Stimulated activated CD4-positive, alpha-beta T cell treated with anti-CD3 and anti-CD28 coated beads, Interleukin-1b, Interleukin-23, amount 100 ng/mL, for 1 hour (primary cell): ENCODE measurements at places on chromosomes 3 and 15.

- no peak for DNase-seq
Measured at GRCh38 chr3:177473184-177473583, 275.9 kb upstream of the TBL1XR1 start.

GRCh38 chr15:81959196-81959595 lies 86.6 kb downstream of the MEX3B start:
- DNase-seq, result no peak

DNA sequence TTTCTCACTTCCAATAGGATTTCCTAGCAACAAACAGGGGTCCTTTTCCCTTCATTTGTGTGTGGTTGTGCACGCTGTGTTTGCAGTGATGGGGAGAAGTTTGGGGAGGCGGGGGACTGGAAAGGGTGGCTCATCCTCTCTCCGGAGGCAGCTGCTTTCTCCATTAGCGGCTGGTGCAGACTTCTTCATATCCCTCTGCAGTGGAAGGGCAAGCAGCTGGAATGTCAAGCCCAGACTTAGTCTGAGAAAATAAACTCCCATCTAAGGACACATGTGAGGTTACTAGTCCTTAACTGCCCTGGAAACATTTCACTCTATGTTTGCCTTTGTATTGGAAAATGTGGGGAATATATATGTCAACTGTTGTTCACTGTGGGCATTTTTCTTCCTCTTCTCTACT lies 467.0 kb upstream of the RASGRP1 start:
- DNase-seq, result no peak

DNA sequence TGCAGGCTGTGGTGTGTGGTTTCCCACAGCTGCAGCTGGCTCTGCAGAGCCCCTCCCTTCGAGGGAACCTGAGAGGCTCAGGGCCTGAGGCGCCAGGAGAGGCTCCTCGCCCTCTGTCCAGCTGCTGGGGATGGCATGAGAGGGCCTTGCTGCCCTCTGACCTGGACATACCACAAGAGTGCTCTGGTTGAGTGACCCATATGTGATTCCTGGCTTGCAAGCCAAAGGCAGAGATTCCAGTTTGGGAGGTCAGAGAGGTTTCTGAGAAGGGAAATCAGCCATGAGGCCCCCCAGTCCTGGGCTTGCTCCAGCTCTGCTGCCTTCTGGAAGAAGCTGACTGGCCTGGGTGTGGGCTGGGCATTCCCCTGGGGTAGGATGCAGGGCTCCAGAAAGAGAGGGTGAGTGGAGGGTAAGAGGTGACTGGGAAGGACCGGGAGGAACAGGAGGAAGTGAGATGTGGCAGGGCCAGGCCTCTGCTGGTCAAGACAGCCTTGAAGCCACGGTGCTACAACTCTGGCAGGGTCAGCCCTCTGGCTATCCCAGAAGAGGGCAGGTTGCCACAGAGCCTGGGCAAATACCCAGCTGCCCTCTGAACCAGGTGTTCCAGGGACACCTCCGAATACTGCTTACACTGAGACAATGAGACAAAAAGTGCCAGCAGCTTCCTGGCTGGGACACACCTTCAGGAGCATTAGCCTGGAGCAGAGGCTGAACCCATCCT lies 16.0 kb upstream of the SRP14 start:
- no peak for DNase-seq

DNA sequence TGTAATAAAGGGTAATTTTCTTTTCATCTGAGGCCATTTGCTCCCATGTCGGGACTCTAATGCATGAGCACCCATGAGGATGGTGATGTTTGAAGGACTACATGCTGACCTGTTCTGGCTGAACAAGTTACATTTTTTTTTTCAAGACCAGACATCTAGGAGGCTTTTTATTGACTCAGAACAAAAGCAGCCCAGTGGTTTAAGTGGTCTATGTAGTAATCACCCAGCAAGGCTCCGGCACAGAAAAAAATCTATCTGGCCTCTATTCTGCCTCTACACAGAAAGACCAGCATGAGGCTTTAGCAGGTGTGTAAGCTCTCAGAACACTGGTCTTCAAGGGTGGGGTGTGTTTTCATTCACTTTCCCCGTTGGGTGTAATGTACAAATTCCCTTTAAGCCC lies 95.1 kb upstream of the ZBED2 start:
- DNase-seq, result no peak

- no peak for DNase-seq
Measured at GRCh38 chr3:170780955-170781354, 89.0 kb downstream of the RPL22L1 start.

- peak; percentile 14 for DNase-seq
Measured at GRCh38 chr3:31768479-31769125, 212.5 kb downstream of the OSBPL10 start.

DNA sequence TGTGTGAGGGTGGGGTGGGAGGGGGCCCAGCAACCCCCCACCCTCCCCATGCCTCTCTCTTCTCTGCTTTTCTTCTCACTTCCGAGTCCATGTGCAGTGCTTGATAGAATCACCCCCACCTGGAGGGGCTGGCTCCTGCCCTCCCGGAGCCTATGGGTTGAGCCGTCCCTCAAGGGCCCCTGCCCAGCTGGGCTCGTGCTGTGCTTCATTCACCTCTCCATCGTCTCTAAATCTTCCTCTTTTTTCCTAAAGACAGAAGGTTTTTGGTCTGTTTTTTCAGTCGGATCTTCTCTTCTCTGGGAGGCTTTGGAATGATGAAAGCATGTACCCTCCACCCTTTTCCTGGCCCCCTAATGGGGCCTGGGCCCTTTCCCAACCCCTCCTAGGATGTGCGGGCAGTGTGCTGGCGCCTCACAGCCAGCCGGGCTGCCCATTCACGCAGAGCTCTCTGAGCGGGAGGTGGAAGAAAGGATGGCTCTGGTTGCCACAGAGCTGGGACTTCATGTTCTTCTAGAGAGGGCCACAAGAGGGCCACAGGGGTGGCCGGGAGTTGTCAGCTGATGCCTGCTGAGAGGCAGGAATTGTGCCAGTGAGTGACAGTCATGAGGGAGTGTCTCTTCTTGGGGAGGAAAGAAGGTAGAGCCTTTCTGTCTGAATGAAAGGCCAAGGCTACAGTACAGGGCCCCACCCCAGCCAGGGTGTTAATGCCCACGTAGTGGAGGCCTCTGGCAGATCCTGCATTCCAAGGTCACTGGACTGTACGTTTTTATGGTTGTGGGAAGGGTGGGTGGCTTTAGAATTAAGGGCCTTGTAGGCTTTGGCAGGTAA lies 8.1 kb downstream of the FAM131A start:
- no peak for DNase-seq

GRCh38 chr3:45537970-45538640 lies 56.4 kb upstream of the LIMD1 start:
- no peak for DNase-seq

DNA sequence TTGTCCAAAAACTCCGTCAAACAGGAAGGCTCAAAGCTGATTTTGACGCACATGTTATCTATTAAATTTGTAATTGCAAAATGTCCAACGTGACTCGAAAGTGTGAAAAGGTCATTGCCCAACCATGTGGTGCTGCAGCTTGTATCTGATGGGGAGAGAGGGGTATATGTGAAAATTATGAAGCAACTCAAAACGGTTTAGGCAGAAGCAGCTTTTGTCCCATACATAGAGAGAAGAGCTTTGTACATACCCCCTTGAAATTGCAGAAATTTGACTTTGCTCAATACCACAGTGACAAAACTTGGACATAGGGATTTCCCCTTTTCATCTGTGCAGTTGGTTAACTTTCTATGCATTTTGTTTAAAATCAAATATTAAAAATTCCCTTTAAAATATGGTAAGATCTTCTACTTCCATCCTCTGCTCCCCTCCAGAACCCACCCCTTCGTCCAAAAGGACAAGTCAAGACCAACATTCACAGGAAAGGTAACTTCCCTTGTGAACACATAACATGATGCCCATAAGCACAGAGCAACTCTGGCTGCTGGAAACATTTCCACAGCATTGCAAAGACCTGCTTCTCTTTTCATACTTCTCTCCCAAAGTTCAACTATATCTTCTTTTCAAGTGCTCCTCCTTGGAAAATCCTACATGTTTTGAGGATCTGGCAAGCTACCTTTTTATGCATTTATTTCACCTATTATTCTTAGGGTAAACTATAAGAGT lies 253.7 kb upstream of the THBS1 start:
- DNase-seq, result no peak

DNA sequence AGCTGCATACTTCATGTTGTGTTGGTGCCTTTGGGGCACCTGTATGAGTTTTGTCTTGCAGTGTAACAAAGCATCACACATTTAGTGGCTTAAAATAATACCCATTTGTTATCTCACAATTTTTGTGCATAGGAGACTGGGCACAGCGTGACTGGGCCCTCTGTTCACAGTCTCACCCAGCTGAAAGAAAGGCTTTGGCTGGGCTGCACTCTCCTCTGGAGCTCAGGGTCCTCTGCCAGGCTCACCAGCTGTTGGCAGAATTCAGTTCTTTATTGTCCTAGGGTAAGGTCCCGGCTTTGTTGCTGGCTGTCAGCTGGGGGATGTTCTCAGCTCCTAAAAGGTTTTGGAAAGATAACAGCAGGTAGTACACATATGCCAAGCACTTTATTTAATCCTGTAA lies 263.3 kb downstream of the CLSTN2 start:
- DNase-seq, result no peak

DNA sequence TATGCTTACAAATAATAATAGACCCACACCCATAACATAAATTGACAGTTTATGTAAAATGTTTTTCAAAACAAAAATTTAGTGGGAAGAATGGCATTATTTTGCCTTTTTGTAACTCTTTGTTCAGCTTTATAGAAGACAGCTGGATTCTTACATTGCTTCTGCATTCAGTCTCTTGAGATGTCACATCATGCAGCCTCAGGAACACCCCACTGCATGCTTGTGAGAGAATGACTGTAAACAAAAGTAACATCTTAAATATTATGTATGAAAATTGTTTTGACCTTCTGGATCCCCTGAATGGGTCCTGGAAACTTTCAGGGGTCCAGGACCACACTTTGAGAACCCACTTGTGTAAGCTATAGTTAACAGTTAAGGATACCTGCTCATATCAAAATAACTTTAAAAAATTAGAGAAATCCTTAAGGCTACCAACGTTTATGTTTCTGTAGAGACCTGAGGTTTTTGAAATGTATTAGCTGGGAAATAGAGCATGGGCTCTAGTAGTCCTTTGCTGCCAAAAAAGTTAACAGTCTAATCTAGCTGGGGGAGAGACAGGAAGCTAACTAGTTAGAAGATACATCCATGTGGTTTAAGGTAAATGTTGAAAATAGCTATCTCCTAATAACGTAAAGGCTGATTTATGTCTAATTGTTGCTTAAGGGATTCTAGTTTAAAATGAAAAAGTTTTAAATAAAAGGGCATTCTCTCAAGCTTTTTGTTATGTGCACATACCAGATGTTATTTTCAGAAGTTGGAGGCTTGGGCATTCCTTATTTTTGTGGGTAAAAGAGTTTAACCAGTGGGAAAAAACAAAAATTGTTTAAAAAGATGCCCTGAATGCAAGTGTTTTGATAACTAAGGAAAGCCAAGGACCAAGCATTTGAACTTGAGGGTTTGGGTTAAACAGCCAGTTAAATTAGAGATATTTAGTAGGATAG lies 3.8 kb downstream of the USP3 start:
- no peak for DNase-seq
